ENCODE measurements at places on chromosomes 16 and 17. TPM values are rescaled to one million over a fixed set of nuclear protein-coding genes. Genes with fewer than 3 reads are reported as not detected.

Gene ZNF19
- 17.2 TPM for total RNA-seq

Gene CCDC200
- not detected for total RNA-seq

Gene SLC6A2
- total RNA-seq, result not detected

Gene CLDN9
- total RNA-seq, result not detected

Gene OR1D5
- not detected for total RNA-seq

Gene CD300LB
- not detected for total RNA-seq

DNA sequence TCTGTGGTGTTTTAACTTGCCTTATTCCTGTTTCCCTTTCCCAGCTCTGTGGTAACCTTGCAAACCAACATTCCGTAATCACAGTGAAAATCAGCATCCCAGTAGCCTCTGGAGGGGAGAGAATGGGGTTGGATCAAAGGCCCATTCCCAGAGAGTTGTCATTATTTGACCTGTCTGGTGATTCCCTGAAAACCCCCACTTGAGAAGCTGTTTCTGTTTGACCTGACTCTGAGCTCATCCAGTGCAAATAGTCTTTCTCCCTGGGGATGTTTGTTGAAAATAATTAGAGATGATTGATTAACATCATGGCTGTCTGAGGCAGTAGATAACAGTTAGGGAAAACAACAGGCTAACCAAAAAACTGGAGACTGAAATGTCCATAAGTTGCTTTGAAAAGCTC is 3.0 kb downstream of the CACNG1 start:
- no peak overlapping the region for H3K4me3 ChIP-seq
- no peaks in the 10 kb centered on the region for H3K36me3 ChIP-seq
- H3K27me3 ChIP-seq, result no peaks in the 10 kb centered on the region
- H3K27ac ChIP-seq, result no peak overlapping the region
- no peak for DNase-seq

GRCh38 chr16:11256661-11257130 is 692 bp upstream of the SOCS1 start:
- no peaks in the 10 kb centered on the region for H3K27me3 ChIP-seq
- DNase-seq, result peak; percentile 62
- H3K4me1 ChIP-seq, result peaks cover 36% of the 10 kb centered on the region
- H3K27ac ChIP-seq, result peak overlapping the region; percentile 99
- H3K36me3 ChIP-seq, result no peaks in the 10 kb centered on the region
- H3K4me3 ChIP-seq, result peak overlapping the region; percentile 88

GRCh38 chr16:88634994-88635670 is 3.2 kb upstream of the IL17C start:
- no peak for DNase-seq
- peaks cover 24% of the 10 kb centered on the region for H3K36me3 ChIP-seq
- no peaks in the 10 kb centered on the region for H3K4me1 ChIP-seq
- peak overlapping the region; percentile 15 for H3K4me3 ChIP-seq

DNA sequence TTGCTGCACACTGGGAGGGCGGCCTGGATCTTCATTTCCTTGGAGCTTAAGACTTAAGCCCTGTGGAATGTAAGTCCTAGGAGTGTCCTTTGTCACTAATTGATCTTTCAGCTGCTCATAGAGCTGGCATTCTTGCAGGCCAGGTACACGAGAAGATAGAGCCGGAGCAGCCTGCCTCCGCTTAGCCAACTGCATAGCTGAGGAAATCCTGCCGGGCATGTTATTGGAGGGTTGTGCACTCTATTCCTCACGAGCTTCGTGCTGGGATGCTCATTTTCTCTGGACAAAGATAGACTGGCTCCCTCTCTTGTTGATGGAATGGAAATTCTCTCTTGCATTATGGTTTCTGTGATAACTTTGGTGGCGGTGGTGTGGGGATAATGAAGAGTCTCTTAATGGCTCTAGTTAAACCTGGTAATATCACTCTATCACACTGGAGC is 76.9 kb downstream of the RPA1 start:
- H3K4me1 ChIP-seq, result peaks cover 8% of the 10 kb centered on the region
- H3K4me3 ChIP-seq, result no peak overlapping the region
- H3K27ac ChIP-seq, result no peak overlapping the region

- peaks cover 9% of the 10 kb centered on the region for H3K4me1 ChIP-seq
- DNase-seq, result no peak
- no peak overlapping the region for H3K4me3 ChIP-seq
- no peaks in the 10 kb centered on the region for H3K27me3 ChIP-seq
Observed at GRCh38 chr16:50160495-50161164, 7.5 kb downstream of the TENT4B start.

DNA sequence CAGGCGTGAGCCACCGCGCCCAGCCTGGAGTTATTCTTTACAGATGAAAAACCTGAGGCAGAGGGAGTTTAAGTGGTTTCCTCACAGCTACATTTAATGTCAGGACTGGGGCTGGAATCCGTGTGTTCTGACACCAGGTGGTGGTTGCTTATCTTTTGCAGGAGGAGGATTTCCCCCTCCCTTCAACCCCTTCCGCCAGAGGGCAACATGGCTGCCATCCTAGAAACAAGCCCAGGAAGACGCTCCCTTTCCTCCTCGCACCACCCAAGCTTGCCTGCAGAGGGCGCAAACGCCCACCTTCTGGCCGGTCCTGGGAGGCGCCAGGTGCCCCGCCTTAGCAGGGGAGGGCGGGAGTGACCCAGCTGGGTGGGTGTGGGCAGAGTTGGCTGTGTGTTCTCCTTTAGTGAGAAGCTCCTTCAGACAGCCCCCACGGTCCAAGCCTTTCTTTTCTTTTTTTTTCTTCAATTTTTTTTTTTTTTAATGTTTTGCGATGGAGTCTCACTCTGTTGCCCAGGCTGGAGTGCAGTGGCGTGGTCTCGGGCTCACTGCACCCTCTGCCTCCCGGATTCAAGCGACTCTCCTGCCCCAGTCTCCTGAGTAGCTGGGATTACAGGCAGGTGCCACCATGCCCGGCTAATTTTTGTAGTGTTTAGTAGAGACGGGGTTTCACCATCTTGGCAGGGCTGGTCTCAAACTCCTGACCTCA is 9.9 kb upstream of the RAP1GAP2 start:
- H3K27me3 ChIP-seq, result no peaks in the 10 kb centered on the region
- H3K27ac ChIP-seq, result no peak overlapping the region
- no peaks in the 10 kb centered on the region for H3K4me1 ChIP-seq
- H3K36me3 ChIP-seq, result no peaks in the 10 kb centered on the region
- DNase-seq, result peak; percentile 73
- H3K4me3 ChIP-seq, result no peak overlapping the region

DNA sequence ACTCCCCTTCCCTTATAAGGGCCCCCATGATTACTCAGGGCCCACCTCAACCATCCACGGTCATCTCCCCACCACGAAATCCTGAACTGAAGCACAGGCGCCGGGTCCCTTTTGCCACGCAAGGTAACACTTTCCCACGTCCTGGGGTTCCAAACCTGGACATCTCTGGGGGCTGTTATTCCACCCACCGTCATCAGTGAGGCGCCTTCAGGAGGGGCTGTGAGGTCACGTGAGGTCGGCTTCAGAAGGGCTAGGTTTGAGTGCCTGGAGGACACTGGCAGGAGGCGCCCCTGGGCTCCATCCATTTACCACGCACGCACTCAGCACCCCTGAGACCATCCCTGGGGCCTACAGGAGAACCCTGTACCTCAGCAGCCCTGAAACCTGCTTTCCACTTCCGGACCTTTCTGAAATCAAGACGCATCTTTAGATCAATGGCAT is 4.1 kb downstream of the CD2BP2 start:
- peaks cover 49% of the 10 kb centered on the region for H3K4me1 ChIP-seq
- no peaks in the 10 kb centered on the region for H3K27me3 ChIP-seq
- H3K27ac ChIP-seq, result peak overlapping the region; percentile 79
- peaks cover 14% of the 10 kb centered on the region for H3K36me3 ChIP-seq
- DNase-seq, result no peak
- no peak overlapping the region for H3K4me3 ChIP-seq

DNA sequence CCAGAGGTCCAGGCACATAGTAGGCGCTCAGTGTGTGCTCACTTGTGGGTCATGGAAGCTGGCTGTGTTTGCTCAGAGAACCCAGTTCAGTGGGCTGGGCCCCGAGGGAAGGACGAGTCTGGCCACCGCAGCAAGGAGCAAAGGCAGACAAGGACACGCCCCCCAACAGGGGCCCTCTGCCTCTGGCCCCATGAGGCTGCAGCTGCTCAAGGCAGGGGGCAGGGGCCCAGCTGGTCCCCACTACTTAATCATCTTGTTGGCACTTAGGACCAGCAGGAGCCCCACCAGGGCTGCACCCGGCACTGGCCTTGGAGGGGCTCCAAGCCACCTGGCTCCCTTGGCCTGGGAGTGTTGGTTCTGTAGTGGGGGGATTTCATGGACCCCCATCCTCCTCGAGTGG is 16.1 kb downstream of the KCNJ12 start:
- H3K27ac ChIP-seq, result no peak overlapping the region
- no peak for DNase-seq

DNA sequence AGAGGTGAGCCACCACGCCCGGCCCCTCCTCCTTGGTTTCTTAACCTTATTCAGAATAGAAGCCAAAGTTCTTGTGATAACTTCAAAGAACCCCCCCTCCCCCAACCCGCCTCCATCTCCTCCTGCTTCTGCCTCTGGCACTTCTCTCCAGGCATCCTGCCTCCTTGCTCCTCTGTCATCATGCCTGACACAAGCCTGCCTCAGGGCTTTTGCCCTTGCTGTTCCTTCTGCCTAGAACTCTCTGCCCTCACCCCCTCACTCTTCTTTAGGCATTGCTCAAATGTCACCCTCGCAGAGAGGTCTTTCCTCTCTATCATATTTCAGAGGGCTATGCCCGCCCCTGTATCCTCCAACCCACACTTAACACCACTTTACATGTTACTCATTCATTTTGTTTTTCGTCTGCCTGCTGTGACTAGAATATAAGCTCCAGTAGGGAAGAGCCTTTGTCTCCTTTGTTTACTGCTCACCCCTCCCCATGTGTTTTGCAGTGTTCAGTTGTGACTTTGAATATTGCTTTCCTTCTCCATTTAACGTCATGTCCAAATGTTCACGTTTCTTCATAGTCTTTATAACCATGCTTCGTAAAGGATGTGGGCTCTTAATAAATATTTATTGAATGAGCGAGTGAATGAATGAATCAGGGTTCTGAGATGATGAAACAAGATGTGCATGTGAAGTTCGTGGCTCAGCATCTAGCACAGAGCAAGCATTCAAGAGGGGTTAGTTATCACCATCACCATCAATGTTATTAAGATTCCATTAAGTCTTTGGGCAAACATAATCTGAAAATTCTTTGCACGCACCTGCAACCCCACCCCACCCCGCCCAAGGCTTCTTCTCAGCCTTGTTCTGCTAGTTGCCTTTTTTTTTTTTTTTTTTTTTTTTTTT is 186.2 kb upstream of the WSCD1 start:
- H3K4me3 ChIP-seq, result no peak overlapping the region
- H3K27me3 ChIP-seq, result no peaks in the 10 kb centered on the region
- H3K27ac ChIP-seq, result no peak overlapping the region
- DNase-seq, result no peak
- no peaks in the 10 kb centered on the region for H3K36me3 ChIP-seq

DNA sequence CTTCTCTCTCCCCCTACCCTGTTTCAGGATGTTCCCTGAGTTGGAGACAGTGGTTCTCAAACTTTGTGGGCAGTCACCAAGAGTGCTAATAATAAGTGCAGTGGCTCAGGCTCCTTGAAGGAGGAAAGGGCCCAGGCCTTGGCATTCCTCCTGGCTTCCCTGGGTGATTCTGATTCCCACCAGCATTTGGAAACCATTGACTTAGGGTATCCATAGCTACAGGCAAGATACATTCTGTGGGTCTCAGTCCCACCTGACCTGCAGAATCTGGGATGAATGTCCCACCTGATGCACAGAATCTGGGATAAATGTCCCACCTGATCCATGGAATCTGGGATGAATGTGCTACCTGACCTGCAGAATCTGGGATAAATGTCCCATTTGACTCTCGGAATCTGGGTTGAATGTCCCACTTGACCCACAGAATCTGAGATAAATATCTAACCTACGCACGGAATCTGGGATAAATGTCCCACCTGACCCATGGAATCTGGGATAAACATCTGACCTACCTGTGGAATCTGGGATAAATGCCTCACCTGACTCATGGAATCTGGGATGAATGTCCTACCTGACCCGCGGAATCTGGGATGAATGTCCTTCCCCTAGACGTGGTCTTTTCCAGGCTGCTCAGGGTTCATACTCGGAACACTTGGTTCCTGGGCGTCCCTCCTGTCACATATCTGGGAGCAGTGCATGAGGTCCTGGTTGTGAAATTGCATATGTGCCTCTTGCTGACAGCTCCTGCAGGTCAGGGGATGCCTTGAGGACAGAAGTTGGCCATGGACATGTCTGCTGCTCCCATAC is 136.7 kb upstream of the HS3ST2 start:
- H3K4me1 ChIP-seq, result no peaks in the 10 kb centered on the region
- no peak for DNase-seq
- no peaks in the 10 kb centered on the region for H3K36me3 ChIP-seq
- H3K27me3 ChIP-seq, result no peaks in the 10 kb centered on the region
- H3K4me3 ChIP-seq, result no peak overlapping the region
- no peak overlapping the region for H3K27ac ChIP-seq

DNA sequence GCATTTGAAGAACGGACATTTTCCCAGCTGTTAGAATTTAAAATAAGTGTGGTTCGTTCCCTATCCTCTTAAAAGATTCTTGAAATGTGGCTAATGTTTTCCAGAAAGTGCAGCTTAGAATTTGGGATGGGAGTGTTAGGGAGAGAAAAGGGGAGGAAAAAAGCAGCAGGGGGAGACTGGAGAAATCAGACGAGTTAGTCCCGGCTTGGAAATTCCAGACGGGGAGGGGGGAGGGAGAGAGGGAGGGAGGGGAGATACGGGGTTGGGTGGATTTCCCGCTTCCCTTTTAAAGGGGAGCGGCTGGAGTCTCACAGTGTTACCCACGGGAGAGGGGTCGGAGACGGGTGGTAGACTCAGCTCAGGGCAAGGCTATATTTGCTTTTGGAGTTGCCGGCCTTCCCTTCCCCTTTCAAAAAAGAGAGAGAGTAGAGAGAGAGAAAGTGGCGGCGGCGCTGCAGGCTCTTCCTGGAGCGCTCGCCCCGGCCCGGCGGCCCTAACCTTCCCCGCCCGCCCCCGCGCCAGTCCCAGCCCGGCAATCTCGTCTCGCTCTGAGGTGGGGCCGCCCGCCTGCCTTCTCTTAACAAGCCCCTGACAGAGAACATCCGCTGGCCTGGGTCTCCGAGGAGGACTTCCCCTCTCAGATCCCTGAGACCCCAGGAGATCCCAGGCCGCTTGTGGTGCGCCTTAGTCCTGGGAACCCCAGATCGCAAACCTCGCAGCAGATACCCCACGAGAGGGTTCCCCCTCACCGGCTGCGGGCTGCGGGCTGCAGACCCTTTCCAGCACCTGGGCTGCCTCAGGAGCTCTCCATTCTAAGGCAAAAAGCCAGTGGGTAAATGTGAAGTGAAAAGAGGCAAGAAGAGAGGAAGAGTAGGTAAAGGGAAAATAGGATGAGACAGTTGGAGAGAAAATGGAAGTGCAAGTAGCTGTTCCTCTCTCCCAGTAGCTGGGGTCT is 6.6 kb downstream of the IGF2BP1 start:
- DNase-seq, result no peak
- no peak overlapping the region for H3K27ac ChIP-seq
- H3K4me3 ChIP-seq, result no peak overlapping the region
- peaks cover 46% of the 10 kb centered on the region for H3K27me3 ChIP-seq
- H3K36me3 ChIP-seq, result no peaks in the 10 kb centered on the region

Data from thyroid gland (tissue), 4 donors.